Stimulated activated CD4-positive, alpha-beta T cell treated with anti-CD3 and anti-CD28 coated beads, TNF-alpha, amount 100 ng/mL, for 24 hours (primary cell): ENCODE measurements at places on chromosomes 6 and 20.

- DNase-seq, result no peak
Observed at GRCh38 chr6:130827247-130828149, at the start of gene SMLR1. Gene SMLR1 (plus strand): TSS chr6:130827406. CDS start chr6:130827414, 8 bp downstream.

- DNase-seq, result no peak
Observed at GRCh38 chr6:14824060-14824459, 421.8 kb upstream of the JARID2 start.

DNA sequence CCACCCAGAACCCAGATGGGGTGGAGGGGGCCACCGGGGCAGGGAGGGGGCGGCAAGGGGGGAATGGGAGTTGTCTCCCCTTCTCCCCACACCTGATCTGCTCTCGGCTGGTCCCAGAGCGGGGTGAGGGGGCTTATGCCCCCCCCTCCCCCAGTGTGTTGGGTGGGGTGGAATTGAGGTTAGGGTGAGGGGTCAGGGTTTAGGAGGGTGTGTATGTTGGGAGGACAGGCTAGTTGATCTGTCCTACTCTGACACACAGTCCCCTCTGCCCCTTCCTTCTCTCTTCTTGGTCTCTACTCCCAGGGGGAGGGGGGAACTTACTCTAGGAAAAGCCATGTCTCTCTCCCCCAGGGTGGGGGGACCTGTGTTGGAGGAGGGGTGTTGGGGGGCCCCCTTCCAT, 1.9 kb upstream of the ZBTB9 start:
- no peak for DNase-seq

- no peak for DNase-seq
Observed at GRCh38 chr6:135831016-135831415, 20.5 kb upstream of the PDE7B start.

GRCh38 chr6:169778646-169779045, 27.2 kb downstream of the ERMARD start:
- DNase-seq, result no peak

GRCh38 chr6:151068761-151069312, 170.9 kb upstream of the AKAP12 start:
- DNase-seq, result no peak
